ENCODE measurements at places on chromosomes 12 and 14. TPM values are rescaled to one million over a fixed set of nuclear protein-coding genes. Genes with fewer than 3 reads are reported as not detected.

RFLNA gene
- 5.8 TPM for total RNA-seq

JPH4 gene
- not detected for total RNA-seq

CHGA gene
- not detected for total RNA-seq

FOXN4 gene
- total RNA-seq: not detected

GYS2 gene
- not detected for total RNA-seq

FZD10 gene
- not detected for total RNA-seq

STAB2 gene
- total RNA-seq: not detected

AQP6 gene
- total RNA-seq: not detected

LAG3 gene
- total RNA-seq: 0.61 TPM

ZFHX2 gene
- total RNA-seq: 0.12 TPM

SLC17A8 gene
- total RNA-seq: not detected

RD3L gene
- total RNA-seq: not detected

GLIPR1L2 gene
- total RNA-seq: 0.16 TPM
